ENCODE measurements at places on chromosomes 7 and 10.

- DNase-seq: no peak
Observed at GRCh38 chr7:66839814-66840213, 81.2 kb upstream of the TMEM248 start.

DNA sequence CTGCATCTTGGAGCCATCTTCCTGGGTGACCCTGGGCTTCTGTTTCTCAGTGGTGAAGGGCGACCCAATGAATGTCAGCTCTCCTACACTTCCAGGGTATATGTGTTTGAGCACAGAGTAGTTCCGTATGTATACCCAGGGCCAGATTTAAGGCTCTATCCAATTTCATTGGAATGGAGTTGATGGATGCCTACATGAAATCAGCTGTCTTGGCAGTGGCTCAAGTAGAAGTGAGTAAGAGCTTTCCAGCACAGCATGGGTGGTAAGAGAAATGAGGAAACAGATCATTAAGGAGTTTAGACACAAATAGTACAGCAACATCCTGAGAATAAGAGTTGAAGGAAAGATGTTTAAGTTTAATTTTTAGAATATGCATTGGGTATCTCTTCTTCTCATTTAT lies 433.0 kb downstream of the PAXIP1 start:
- no peak for DNase-seq

DNA sequence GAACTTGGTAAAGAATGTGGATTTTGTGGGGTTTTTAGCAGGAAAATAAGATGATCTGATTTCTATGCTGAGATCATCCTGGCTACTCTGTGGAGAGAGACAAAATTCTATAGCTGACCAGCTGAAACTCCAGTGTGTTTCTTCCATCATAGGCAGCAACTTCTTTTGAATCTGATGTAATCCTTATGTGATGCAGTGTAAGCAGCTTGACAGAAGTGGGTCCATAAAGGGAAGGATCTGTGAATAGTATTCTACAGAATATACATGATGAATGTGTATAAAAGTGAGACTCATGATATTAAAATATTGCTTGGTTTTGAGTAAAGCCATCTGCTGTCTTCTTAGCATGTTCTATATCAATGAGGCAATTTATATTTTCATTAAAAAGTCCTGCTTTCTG lies 4.4 kb downstream of the MYO3A start:
- DNase-seq: no peak

- DNase-seq: no peak
Observed at GRCh38 chr10:82683945-82684344, 809.0 kb downstream of the NRG3 start.

GRCh38 chr7:45917658-45918057 lies 3.4 kb downstream of the IGFBP3 start:
- peak; percentile 73 for DNase-seq

DNA sequence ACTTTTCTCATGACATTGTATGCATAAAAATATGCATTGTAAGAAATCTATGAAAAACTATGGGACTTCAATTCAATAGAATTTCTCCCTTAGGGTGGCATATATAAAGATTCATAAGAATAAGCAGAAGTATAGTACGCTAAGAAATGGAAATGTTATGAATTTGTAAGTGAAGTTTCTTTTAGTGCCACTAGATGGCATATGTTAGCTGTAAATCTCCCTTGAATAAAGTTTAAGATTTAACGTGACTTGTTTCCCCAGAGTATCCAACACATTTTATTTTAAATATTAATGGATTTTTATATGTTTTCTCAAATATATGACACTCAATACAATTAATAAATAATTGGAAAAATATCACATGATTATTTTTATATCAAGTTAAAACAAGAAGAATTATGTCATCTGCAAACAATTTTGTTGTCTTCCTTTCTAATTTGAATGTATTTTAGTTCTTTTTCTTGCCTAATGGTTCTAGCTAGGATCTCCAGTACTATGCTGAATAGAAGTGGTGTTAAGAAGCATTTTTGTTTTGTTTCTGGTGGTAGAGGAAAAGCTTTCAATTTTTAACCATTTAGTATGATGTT lies 287.2 kb downstream of the HGF start:
- DNase-seq: no peak

DNA sequence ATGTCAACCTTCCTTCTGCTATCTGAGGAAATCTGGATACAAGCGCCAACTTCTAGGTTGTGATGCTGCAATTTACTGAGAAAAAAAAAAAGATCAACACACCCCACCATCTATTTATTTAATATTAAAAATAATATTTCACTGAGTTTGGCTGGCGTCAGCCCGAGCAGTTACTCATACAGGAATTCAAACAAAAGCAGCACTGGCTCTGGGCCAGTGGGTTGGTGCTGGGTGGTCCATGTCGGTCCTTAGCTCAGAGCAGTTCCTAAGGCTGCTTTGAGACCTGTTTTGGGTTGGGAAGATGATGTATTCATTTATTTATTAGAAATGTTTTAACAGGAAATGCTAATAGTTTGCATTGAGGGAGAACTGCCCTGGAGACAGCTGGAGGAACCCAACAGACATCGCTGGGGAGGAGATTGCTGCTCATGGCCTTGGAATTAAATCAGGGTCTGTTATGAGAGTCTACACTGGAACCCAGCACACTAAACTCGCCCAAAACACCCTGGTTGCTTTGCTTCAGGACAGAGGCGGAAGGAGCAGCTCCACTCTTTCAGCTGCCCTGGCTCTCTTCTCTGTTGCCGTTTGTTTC lies 36.3 kb upstream of the GOT1 start:
- no peak for DNase-seq

GRCh38 chr10:10915215-10915614 lies 102.5 kb upstream of the CELF2 start:
- DNase-seq: no peak

GRCh38 chr7:135166338-135166990 lies 4.0 kb downstream of the CYREN start:
- no peak for DNase-seq

DNA sequence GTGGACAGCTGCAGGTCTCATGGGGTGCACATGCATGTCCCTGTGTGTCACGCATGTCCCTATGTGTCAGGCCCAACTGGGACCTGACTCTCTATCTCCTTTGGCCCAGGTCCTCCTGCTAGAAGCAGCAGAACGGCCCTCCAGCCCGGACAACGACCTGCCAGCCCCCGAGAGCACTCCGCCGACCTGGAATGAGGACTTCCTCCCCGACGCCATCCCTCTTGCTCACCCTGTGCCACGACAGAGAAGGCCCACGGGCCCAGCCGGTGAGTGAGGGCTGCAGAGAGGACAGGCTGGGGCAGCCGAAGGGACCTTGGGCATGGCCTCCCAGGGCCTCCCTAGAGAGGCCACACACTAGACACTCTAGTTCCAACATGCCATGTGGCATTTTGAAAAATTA lies 89.3 kb downstream of the MYL10 start:
- no peak for DNase-seq

GRCh38 chr10:110376767-110377160 lies 72.0 kb upstream of the SMNDC1 start:
- DNase-seq: no peak

GRCh38 chr10:61356354-61356753 lies 96.8 kb downstream of the TMEM26 start:
- DNase-seq: no peak

DNA sequence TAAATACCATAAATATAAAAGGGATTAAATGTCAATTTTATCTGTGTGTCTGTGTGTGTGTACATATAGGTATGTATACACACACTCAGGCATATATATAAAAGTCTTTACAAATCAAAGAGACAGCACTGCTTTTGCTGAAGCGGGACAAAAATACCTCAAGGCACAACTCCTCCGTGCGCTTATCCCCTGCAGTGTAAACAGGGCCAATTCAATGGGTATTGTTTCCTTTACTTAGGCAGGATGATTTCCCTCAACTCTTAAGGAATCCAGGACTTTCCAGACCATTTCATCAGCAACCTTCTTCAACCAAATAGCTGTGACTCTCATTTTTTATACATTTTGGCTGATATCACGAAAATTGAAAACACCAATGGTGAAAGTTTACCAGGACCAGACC lies 227.7 kb downstream of the CRPPA start:
- DNase-seq: no peak

DNA sequence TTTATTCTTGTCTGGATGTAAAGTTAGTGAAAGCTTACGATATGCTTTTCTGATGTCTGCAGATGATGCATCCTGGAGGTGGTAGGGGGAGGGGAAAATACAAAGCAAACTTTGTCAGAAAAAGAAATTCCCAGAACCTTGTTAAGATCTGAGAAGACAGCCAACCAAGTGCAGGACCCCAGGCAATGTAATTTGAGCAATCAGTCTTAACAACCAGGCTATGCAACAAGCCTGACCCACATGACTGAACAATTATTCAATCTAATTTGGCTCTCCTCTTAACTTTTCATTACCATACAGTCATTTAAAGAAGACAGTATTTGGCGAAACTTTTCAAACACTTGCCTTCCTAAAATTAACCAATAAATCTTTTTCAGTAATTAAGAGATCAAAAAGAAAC lies 74.5 kb downstream of the DNAJC1 start:
- DNase-seq: no peak

DNA sequence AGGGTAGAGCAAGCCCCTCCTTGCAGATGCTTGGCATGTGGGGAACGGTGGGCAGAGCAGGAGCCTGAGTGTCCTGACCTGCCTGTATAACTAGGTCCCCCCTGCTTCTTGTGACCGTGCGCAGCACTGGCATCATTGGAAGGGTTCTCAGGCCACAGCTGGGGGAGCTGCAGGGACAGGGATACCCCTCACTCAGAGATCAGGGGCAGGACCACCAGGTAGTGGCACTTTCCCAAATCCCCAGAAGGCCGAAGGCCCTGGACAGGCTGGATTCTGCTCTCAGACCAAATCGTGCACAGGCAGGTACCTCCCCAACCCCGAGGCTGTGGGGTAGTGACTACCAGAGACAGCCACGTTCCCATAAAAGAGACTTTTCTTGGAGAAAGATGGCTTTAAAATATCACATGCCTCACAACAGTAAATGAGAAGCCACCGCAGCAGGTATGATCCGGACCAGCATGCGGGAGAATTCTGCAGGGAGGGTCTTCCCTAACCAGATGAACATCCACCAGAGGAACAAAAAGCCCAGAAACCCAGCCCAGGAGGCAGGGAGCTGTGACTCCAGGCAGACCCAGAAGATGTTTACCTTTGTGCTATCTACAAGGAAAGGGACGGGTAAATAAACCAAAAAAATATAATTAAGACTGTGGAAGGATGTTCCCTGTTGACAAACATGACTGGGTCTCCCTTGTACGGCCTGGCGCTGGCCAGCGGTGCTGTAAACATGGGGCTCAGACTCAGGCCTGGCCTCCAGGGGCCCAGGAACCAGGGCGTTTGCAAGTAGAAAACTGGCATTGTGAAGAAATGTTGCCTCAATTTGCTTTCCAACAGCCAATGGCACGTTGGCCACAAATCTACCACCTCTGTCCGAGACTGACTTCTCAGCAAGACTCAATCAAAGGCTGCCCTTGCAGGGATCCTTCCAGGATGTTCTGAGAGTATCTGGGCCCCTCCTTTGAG lies 180.0 kb downstream of the TNS3 start:
- no peak for DNase-seq

DNA sequence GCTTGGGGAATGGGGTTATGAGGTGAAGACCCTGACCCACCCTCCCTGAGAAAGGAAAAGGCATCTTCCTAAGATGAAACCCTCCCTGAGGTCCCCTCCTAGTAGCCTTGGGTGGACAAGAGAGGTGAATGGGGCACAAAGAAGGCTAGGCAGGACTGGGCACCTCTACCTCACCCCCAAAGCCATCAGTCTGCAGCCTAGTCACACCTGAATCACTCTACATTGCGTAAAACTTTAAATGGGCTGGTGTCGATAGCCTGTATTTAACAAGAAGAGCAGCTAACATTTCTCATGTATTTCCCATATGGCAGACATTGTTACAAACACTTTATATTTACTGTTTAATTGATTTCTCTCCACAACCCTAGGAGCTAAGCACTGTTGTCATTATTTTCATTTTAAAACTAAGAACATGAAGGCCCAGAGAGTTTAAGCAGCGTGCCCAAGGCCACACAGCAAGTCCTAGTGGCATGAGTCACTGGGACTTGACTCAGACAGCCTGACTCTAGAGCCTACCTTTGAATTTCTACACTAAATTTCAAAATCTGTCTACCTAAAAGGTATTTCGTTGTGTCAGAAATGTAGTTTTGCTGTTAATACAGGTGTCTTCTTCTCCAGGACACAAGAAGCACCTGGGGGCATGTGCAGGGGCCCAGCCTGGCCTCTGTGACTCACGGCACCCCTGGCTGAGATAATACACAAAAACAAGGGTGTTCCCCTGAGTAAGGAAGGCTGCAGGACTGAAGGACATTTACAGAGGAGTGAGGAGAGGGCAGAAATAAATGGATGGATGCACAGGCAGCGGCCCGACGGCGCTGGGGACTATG lies 3.4 kb downstream of the AOC1 start:
- DNase-seq: no peak

DNA sequence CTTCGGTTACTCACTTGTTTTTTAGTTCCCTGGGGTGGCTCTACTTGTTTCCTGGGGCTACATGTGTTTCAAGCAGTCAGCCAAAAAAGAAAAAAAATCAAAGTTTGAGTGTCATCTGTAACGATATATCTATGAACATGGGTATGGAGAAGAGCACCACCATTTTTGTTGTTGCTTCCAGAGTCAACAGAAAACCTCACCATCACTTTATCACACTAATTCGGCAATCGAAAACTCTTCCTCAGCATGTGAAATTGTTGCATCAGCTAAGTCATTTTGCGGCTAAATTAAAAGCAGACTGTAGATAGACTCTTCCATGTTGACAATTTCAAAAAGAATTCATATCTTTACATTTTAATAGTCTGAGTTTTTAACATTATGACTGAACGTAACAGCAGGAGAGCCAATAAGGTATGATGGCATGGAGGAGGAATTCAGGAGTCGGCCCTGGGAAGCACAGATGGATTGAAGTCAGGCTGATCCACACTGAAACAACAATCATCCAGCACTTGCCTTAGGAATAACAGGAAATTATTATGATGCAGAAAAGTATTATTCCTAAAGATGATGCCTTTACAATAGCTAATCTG lies 455.7 kb upstream of the KLF6 start:
- DNase-seq: no peak

DNA sequence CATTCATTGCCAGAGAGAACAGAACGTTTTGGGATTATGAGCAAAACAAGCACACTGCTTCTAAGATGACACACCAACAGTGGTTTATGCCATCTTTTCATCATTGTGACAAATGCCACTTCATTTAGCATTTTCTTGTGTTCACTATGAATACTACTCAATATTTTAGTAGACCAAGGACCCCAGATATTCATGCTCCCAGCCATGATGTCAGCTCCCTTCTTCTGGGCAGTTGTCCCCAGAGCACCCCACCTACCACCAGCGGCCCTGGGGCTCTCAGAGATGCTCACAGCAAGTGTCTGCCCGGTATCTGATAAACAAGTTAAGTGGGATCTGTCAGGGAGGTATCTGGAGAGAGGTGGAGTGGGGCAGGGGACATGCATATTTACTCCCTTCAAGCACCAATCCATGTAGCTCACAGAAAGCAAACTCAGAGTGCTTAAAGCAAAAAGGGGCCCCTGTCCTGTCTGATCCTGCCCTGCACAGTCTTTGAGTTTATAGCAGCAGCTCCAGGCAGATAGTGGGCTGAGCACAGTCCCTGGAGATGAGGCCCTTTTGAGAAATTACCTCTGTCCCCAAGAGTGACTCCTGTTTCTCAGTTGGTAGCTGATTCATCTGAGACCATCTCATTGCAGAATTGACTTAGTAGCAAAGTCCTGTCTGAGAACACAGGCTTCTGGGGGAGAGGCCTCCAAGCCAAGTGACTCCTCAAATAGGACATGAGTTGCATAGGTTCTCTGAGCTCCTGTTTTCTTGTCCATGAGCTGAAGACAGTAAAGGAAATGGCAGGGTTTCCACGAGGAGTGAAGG lies 281.8 kb upstream of the KLF6 start:
- DNase-seq: no peak

Data from T-helper 9 cell (primary cell).